ENCODE measurements at places on chromosomes 2 and 18.

- no peak for DNase-seq
Measured at GRCh38 chr2:233184669-233185068, 66.8 kb upstream of the ATG16L1 start.

GRCh38 chr18:37948471-37948870 is 382.9 kb upstream of the CELF4 start:
- DNase-seq, result no peak

GRCh38 chr2:236639461-236640235 is 70.0 kb downstream of the ACKR3 start:
- DNase-seq, result no peak

DNA sequence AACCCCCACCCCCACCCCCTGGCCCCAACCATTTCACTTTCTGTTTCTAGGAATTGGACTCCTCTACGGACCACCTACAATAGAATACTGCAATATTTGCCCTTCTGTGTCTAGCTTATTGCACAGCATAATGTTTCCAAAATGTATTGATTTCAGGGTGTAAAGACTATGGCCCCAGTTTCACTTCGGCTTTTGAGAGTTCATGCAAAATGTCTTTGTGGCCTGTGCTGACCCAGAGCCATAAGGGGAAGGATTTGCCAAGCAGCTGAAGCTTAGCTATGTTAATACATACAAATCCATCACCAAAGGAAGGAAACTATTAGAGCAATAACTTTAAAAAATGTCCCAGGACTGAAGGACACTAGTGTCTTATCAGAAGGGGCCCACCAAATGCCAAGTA is 11.2 kb upstream of the ATP9B start:
- no peak for DNase-seq

DNA sequence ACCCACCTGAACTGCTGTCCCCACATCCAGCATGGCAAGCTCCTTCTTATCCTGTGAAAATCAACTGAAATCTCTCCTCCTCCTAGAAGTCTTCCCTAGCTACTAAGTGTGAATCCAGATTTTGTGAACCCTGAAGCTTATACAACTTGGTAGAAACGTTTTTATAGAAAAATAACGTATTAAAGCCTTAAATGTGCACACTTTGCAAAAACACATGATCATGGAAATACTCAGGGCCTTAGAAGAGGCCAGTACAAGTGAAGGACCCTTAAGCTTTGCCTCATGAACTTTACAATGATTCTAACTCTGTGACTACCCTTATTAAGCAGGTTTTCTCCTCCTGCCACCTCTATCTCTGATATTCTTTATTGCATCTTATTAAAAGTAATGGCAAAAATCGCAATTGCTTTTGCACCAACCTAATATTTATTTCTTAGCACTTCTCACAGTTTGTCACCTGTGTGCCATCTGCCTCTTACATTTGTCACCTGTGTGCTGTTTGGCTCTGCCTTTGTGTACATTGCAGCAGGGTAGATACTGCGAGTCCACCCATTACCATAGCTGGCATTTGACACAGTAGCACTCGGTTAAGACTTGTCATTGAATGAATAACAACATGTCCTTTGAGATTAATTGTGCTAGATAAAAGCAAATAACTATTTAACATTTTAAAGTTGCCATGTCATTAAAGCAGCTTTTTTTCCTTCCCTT is 42.2 kb downstream of the FRZB start:
- no peak for DNase-seq

- no peak for DNase-seq
Measured at GRCh38 chr2:211766689-211767088, 771.9 kb downstream of the ERBB4 start.

Measured in erythroblast (primary cell).